Fibroblast of the conjunctiva (primary cell): ENCODE measurements at places on chromosomes 11 and 22.

DNA sequence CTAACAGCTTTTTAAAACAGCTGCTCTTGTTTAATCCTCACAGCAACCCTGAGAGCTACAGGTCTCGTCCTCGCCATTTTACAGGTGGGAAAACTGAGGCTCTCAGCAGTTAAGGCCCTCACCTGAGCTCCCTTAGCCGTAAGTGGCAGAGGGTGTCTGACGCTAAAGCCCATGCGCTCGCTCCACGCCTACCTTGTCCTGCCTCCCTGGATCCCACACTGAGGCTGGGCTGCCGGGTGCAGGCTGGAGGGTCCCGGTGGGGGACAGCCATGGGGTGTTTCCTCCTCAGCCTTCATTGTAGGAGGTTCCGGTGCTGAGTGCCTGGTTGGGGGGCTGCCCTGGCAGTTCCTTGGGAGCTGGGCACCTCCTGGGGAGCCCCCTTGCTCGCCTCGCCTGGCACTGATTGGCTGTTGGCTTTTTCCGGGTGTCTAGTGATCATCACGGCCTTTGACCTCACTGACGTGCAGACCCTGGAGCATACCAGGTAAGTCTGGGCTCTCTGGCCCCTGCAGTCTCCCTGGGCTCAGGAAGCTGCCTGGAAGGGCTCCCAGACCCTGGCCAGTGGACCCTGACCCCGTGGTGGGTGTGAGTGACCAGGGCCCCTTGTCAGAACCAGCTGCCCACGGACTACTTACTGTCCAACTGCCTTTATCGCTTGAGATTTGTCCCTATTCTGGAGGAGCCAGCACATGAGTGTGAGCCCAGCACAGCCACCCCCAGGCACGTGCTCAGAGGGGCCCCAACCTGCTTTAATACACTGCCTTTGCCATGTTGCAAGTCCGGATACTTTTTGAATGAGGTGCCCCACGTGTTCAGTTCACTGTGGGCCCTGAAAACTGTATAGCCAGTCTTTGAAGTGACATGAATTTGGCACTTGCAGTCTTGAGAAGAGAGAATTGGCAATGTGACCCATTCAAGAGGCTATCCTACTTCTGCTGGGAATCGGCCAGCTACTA, 12.6 kb downstream of the RAB36 start:
- DNase-seq = no peak

- peak; percentile 37 for DNase-seq
Measured at GRCh38 chr11:37449146-37449545, 851.1 kb upstream of the RAG2 start.

GRCh38 chr11:87081358-87081757, 43.6 kb downstream of the TMEM135 start:
- no peak for DNase-seq

DNA sequence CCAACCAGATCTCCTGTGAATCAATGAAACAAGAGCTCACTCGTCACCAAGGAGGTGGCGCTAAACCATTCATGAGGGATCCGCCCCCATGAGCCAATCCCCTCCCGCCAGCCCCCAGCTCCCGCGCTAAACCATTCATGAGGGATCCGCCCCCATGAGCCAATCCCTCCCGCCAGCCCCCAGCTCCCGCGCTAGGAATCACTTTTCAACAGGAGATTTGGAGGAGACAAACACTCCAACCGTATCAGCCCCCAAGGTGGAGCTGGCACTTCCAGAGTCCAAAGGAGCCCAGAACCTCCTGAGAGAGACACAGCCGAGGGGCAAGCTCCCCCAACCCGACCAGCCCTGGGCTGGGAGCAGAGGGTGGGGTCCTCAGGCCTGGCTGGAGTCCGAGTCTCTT, 40.9 kb upstream of the PRR5 start:
- no peak for DNase-seq

GRCh38 chr22:37223965-37224551, 11.8 kb upstream of the SSTR3 start:
- no peak for DNase-seq

GRCh38 chr11:111460340-111460739, 51.8 kb downstream of the BTG4 start:
- DNase-seq = no peak

DNA sequence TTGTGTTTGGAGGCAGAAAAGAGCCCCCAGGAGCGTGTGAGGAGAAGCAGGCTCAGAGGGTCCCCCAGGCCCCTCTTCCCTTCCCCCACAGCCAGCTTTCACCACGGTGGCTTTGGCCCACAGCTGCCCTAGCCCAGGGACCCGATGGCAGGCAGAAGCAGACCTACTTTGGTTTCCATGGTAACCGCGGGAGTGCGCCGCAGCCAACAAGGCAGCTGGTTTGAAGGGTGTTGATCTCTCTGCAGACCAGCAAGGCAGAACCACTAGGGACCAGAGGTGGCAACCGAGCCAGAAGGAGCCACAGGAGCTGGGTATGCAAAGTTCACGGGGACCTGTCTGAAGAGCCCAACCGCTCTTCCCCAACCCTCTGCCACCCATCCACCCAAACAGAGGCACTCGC, 69.4 kb downstream of the BUD13 start:
- DNase-seq = no peak

DNA sequence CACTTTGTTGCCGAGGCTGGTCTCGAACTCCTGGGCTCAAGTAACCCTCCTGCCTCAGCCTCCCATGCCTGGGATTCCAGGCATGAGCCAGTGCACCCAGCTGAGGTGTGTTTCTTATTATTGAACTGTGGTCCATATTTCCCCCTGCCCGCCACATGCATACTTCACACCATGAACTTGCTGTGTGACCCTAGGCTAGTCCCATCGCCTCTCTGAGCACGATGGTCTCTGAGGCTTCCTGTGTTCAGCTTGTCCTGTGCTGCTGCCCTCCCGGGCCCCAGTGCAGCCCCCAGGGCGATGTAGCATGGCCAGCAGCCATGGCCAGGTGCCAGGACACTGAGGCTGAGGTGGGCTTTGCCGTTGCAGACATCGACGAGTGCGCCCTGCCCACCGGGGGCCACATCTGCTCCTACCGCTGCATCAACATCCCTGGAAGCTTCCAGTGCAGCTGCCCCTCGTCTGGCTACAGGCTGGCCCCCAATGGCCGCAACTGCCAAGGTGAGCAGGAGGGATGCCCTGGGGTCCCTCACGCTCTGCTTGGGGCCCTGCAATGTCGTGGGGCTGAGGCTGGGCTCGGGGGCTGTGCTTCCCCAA, 45.7 kb downstream of the FBLN1 start:
- no peak for DNase-seq

DNA sequence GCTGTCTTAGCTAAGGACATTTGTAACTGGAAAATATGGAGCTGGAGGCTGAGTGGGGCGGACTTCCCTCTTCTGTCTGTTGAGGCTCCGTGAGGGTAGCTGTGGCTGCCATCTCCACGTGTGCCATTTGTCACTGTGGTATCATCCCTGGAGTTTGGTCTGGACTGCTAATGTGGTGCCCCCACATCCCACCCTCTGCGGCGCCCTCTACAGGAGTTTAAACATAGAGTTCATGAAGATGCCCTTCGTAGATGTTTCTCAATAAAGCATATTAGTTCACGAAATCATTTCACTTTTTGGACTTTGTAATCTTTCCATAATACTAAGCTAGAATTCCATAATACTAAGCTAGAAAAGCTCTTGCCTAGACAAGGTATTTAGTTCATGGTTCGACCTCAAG, 52.4 kb downstream of the TECTA start:
- no peak for DNase-seq
